ENCODE measurements at places on chromosomes 4 and X.

DNA sequence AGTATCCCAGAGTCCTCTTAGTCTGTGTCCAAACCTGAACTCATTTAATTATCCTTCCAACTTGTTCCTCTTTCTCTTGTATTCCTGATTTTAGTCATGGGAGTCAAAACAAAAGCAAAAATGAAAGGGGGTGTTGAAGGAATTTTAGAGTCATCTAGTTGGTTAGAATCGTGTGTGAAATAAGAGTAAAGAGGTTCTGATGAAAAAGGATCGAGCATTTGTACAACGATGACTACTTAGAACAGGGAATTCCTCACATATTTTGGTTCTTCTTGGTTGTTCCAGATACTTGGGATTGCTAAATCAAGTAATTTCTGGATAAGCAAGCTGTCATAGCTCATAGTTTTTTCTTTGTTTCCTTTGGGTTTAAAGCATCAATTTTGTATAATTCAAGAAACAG, 194.4 kb downstream of the BCOR start:
- no peak for DNase-seq

DNA sequence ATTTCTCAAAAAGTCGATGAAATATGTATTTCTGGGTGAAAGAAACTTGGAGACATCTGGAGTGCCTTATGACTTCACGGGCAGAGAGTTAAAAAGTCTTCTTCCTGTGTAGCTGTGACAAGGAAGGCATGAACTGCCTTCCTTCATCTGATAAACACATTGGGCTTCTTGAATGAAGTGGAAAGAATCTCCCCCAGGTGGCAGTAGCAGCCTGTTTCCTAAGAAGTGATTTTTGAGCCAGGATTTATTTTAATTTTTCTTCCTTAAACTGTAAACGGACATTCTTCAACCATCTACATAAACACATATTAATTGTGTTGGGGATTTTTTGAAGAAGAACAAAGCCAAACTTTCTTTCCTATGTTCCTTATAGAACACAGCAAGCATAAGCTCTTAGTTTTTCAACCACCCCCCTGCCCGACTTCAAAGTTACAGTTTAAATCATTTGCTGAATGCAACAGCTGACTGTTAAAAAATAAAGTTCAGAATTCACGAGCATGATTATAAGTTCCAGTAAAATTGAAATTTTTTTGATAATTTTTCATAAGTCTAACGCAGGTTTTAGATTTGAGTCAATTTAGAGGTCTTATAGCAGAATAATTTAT, 980 bp upstream of the GIMD1 start:
- DNase-seq: peak; percentile 3

GRCh38 chr4:80840396-80840795, 190.1 kb upstream of the BMP3 start:
- no peak for DNase-seq

GRCh38 chr4:41750121-41750625, 1.6 kb upstream of the PHOX2B start:
- DNase-seq: no peak

DNA sequence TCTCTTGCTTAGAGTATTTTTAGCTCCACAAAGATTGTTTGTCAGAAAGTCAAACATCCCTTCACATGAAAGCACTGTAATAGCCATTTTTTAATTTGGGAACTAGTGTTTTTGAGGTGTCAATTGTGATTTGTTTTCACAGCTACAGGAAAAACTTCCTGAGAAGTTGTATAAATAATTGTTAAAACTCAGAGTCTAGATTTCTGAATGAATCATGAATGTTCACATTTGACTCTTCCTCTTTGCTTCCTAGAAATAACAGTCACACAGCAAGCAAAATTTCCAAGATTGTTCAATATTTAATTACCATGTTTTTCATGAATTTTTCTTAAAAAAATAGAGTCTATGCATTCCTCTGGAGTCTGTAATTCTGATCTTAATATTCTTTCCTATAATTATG, 156.9 kb upstream of the SLC7A11 start:
- no peak for DNase-seq

DNA sequence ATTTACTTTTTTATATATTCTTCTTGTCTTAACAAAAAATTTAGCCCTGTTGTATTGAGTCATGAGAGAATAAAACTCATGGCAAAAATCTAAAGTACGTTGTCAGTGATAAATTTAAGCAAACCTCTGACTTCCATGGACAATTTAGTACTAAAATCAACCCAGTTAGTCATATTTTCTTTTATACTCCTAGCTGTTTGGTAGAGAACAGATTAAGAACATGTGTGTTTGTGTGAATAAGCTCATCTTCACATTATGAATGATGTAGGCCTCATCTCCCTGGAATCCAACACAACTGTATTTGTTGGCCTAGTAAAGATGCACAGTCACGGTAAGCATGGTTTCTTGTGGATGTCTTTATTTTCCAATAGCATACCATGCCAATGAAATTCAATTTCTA, 40.8 kb upstream of the FAM47B start:
- DNase-seq: no peak

GRCh38 chr4:88866862-88867550, 169.4 kb upstream of the NAP1L5 start:
- DNase-seq: no peak

DNA sequence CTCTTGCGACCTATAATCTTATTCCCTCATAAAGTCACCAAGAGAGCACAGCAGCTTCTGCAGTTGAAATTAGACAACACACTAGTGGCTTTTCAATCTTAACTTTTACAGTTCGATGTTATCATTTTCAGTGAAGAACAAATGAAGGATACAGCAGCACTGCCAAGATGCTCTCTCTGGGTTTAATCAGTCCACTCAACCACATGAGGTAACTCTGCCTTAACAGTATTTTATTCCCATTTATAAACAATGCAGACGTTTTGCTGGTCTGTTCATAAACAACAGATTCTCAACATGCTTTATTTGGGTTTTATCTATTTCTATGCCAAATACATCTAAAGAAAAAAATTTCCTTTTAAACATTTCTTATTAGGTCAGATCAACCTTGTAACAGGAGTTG, 646.0 kb upstream of the FAM241A start:
- DNase-seq: no peak

GRCh38 chr4:94523617-94524016, 71.9 kb downstream of the PDLIM5 start:
- DNase-seq: no peak

GRCh38 chrX:39750256-39750790, 347.4 kb downstream of the BCOR start:
- DNase-seq: no peak

All from COR-L47 (cell line).